ENCODE measurements at places on chromosomes 11 and 22. TPM values are rescaled to one million over a fixed set of nuclear protein-coding genes. Genes with fewer than 3 reads are reported as not detected.

- no peak for DNase-seq
- no peaks in the 10 kb centered on the region for H3K36me3 ChIP-seq
- H3K4me3 ChIP-seq: no peak overlapping the region
- H3K27ac ChIP-seq: no peak overlapping the region
- H3K27me3 ChIP-seq: no peaks in the 10 kb centered on the region
Measured at GRCh38 chr11:118238421-118238820, 13.6 kb upstream of the JAML start.

DNA sequence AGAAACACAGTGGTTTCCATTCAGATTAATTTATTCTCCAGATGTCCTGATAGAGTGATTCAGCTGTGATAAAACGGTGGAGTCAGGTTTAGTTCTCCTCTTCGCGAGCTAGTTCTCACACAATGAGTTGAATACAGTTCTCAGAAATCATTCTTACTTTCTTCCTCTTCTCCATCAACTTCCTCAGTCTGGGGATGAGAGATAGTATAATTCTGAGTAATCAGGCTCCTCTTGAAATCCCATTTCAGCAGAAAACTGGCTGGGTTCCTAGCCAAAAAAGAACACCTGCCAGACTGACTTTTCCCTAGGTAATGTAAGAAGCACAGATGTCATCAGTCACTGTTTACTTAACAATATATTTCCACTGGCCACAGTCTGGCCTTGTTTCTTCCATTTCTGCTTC lies 76.7 kb downstream of the SVIP start:
- H3K36me3 ChIP-seq: no peaks in the 10 kb centered on the region
- no peak overlapping the region for H3K4me3 ChIP-seq
- no peaks in the 10 kb centered on the region for H3K27me3 ChIP-seq
- no peak for DNase-seq
- H3K27ac ChIP-seq: no peak overlapping the region

GRCh38 chr11:116576526-116576925 lies 196.3 kb downstream of the BUD13 start:
- peaks cover 3% of the 10 kb centered on the region for H3K4me1 ChIP-seq
- H3K27me3 ChIP-seq: peaks cover 34% of the 10 kb centered on the region
- H3K27ac ChIP-seq: no peak overlapping the region
- no peak for DNase-seq
- H3K36me3 ChIP-seq: no peaks in the 10 kb centered on the region
- no peak overlapping the region for H3K4me3 ChIP-seq

DNA sequence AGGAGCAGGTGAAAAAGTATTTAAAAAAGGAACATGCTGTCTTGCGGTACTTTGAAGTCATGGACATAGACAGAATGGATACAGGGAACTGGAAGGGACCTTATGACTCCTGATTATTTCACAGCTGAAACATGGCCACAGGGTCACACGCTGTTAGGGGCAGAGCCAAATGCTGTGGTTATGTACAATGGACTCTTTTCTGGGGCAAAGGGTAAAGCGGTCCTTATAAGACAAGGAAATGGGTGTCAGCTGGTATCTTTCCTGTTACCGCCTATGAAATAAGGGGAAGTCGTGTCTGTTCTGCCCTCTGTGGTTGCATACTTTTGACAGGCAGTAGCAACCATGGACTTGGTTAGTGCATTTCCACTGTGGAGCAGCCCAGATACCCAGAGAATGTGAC lies 12.8 kb upstream of the ST14 start:
- peaks cover 6% of the 10 kb centered on the region for H3K4me1 ChIP-seq
- H3K36me3 ChIP-seq: no peaks in the 10 kb centered on the region
- no peaks in the 10 kb centered on the region for H3K27me3 ChIP-seq
- peak overlapping the region; percentile 64 for H3K27ac ChIP-seq

GRCh38 chr11:20112291-20113148 lies 47.8 kb downstream of the DBX1 start:
- peaks cover 24% of the 10 kb centered on the region for H3K4me1 ChIP-seq
- H3K36me3 ChIP-seq: peaks cover 43% of the 10 kb centered on the region
- H3K27me3 ChIP-seq: no peaks in the 10 kb centered on the region
- peak overlapping the region; percentile 84 for H3K27ac ChIP-seq

NEFH gene
- total RNA-seq: 0.18 TPM

GRCh38 chr22:31097941-31098631 lies 9.3 kb downstream of the SELENOM start:
- H3K4me3 ChIP-seq: no peak overlapping the region
- DNase-seq: peak; percentile 17

GRCh38 chr22:38505541-38506117 lies 482 bp downstream of the DDX17 start:
- no peaks in the 10 kb centered on the region for H3K27me3 ChIP-seq
- peak overlapping the region; percentile 100 for H3K27ac ChIP-seq
- DNase-seq: peak; percentile 77
- peaks cover 40% of the 10 kb centered on the region for H3K4me1 ChIP-seq
- H3K36me3 ChIP-seq: no peaks in the 10 kb centered on the region
- H3K4me3 ChIP-seq: peak overlapping the region; percentile 75

DNA sequence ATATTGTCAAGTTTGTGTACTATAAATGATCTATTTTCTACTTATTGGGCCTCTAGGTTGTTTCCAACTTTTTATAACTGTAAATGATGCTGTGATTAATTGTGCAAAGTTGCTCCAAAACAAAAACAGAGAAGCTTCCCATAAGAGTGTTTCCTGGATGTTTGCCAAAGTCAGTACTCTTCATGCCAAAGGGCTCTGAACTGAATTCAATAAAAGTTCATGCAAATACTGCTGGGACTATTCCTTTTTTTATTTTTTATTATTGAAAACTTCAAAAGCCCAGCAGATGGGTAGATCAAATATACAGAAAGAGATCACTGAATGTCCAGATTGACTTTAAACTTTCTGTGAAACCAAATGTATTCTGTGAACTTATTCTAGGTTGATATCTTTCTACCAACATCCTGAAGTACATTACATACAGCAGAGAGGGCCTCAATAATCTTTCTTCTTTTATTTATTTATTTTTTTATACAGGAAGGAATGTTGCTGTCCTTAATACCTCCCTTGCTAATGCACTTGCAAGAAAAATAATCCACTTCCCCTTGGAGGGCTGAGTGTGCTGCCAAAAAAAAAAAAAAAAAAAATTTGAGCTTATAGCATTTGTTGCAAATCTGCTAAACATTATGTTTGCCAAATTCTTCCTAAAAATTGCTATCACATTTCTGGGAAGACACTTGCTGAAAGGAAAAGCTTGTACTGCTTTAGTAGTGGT lies 53.0 kb downstream of the CTSC start:
- no peak overlapping the region for H3K4me3 ChIP-seq
- no peaks in the 10 kb centered on the region for H3K36me3 ChIP-seq
- DNase-seq: peak; percentile 11
- H3K27me3 ChIP-seq: no peaks in the 10 kb centered on the region
- H3K4me1 ChIP-seq: no peaks in the 10 kb centered on the region

GRCh38 chr22:42461511-42461910 lies 29.3 kb upstream of the NFAM1 start:
- peaks cover 6% of the 10 kb centered on the region for H3K27me3 ChIP-seq
- H3K4me3 ChIP-seq: no peak overlapping the region
- peaks cover 7% of the 10 kb centered on the region for H3K4me1 ChIP-seq
- no peak overlapping the region for H3K27ac ChIP-seq

GRCh38 chr11:95897731-95898130 lies 26.2 kb downstream of the MTMR2 start:
- H3K4me1 ChIP-seq: peaks cover 31% of the 10 kb centered on the region
- H3K4me3 ChIP-seq: no peak overlapping the region
- no peaks in the 10 kb centered on the region for H3K36me3 ChIP-seq
- H3K27ac ChIP-seq: no peak overlapping the region

APOL6 gene
- total RNA-seq: 4.6 TPM

- no peak for DNase-seq
- no peak overlapping the region for H3K4me3 ChIP-seq
- H3K36me3 ChIP-seq: no peaks in the 10 kb centered on the region
- no peaks in the 10 kb centered on the region for H3K4me1 ChIP-seq
Measured at GRCh38 chr11:5137014-5137413, 1.1 kb downstream of the OR52A5 start.

PANX1 gene
- total RNA-seq: 17.8 TPM

DNA sequence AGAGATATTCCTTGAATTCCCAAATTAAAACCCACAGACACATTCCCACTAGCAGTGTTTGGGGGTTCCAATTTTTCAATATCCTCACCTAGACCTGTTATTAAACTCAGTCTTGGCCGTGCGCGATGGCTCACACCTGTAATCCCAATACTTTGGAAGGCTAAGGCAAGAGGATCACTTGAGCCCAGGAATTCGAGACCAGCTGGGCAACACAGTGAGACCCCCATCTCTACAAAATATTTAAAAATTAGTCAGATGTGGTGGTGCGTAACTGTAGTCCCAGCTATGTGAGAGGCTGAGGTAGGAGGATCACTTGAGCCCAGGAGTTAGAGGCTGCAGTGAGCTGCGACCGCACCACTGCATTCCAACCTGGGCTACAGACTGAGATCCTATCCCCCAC lies 53.3 kb downstream of the RRAS2 start:
- no peaks in the 10 kb centered on the region for H3K36me3 ChIP-seq
- H3K27me3 ChIP-seq: no peaks in the 10 kb centered on the region
- DNase-seq: no peak

- DNase-seq: peak; percentile 11
- H3K27me3 ChIP-seq: no peaks in the 10 kb centered on the region
- no peak overlapping the region for H3K4me3 ChIP-seq
- no peaks in the 10 kb centered on the region for H3K36me3 ChIP-seq
- H3K4me1 ChIP-seq: no peaks in the 10 kb centered on the region
Measured at GRCh38 chr11:1967641-1968225, 20.6 kb downstream of the MRPL23 start.

CARD18 gene
- total RNA-seq: not detected

DNA sequence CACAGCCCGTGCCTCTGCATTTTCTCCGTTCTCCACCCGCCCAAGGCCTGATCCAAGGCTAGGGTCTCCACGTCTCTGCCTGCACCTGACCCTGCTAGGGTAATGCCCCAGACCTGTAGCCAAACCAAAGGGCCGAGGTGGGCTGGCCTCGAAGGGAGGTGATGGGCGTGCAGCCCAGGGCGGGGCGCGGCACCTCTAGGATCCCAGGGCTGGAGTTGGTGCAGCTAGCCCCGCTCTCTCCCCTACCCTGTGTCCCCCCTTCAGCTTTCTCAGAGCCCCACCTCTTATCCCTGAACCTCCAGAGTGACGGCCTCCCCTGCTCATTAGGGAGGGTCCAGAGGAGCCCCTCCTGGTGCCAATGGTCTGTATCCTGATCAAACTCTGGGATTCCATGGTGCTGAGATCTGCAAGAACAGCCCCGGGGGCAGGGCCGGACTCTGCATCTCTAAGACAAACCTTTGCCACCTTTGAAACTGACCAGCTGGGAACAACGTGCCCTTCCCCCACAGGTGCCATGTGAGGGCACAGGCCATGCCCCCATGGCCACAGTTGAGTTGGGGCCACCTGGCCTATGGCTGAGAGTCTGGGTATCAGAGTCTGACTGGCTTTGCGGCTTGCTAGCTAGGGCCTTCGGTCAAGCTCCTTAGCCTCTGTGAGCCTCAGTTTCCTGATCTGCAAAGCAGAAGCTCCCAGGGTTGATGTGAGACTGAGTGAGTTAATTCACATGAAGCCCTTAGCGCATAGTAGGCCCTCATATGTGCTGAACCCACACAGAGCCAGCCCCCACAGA lies 23.1 kb upstream of the CBX7 start:
- H3K4me1 ChIP-seq: peaks cover 76% of the 10 kb centered on the region
- H3K27ac ChIP-seq: peak overlapping the region; percentile 83
- H3K4me3 ChIP-seq: no peak overlapping the region
- no peak for DNase-seq

ZNF214 gene
- total RNA-seq: 2.0 TPM

DNA sequence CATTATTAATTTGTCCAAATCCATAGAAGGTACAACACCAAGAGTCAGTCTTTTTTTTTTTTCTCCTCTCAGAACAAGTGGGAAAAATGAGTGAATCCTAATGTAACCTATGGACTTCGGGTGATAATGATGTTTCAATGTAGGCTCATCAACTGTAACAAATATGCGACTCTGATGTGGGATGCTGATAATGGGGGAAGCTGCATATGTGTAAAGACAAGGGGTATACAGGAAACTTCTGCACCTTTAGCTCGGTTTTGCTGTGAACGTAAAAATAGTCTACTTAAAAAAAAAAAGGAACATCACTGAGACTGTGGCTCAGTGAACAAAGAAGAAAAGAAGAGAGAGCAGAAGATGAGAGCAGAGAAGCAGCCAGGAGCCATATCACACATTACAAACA lies 78.3 kb upstream of the ARHGAP32 start:
- H3K27ac ChIP-seq: no peak overlapping the region
- H3K36me3 ChIP-seq: no peaks in the 10 kb centered on the region
- no peak overlapping the region for H3K4me3 ChIP-seq
- H3K27me3 ChIP-seq: no peaks in the 10 kb centered on the region
- no peak for DNase-seq

KCTD14 gene
- total RNA-seq: 0.19 TPM

GRCh38 chr22:22692707-22693530 lies 48.5 kb downstream of the GGTLC2 start:
- H3K4me1 ChIP-seq: no peaks in the 10 kb centered on the region
- no peak overlapping the region for H3K27ac ChIP-seq
- H3K36me3 ChIP-seq: no peaks in the 10 kb centered on the region
- H3K27me3 ChIP-seq: no peaks in the 10 kb centered on the region
- no peak overlapping the region for H3K4me3 ChIP-seq

GRCh38 chr22:47621253-47621652 lies 858.8 kb downstream of the TBC1D22A start:
- no peaks in the 10 kb centered on the region for H3K36me3 ChIP-seq
- no peaks in the 10 kb centered on the region for H3K27me3 ChIP-seq
- DNase-seq: no peak
- no peak overlapping the region for H3K27ac ChIP-seq
- H3K4me3 ChIP-seq: no peak overlapping the region
